ENCODE measurements at places on chromosomes 5 and 9. TPM values are rescaled to one million over a fixed set of nuclear protein-coding genes. Genes with fewer than 3 reads are reported as not detected.

- no peak for DNase-seq
Observed at GRCh38 chr9:37454238-37454637, 11.0 kb downstream of the ZBTB5 start.

GRCh38 chr5:37838152-37838932 lies 1.5 kb downstream of the GDNF start:
- DNase-seq = peak; percentile 36

LTC4S gene
- 2.9 TPM for polyA plus RNA-seq

DNA sequence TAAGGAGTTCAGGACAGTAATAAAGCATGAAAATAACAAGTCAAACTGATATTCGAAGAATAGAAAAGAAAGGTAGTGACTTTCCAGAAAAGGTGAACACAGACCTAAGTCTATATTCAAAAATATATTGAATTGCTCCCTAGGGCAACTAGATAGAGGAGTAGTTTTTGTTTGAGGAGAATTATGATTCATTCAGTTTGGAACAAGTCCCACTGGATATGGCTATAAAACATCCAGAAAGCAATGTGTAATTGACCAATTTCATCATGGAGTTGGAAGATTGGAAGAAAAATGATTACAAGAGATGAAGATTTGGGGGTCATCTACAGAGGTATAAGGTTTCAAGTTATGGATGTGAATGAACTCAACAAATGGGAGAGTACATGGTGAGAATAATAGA lies 117.5 kb upstream of the ZNF462 start:
- DNase-seq = no peak

DNA sequence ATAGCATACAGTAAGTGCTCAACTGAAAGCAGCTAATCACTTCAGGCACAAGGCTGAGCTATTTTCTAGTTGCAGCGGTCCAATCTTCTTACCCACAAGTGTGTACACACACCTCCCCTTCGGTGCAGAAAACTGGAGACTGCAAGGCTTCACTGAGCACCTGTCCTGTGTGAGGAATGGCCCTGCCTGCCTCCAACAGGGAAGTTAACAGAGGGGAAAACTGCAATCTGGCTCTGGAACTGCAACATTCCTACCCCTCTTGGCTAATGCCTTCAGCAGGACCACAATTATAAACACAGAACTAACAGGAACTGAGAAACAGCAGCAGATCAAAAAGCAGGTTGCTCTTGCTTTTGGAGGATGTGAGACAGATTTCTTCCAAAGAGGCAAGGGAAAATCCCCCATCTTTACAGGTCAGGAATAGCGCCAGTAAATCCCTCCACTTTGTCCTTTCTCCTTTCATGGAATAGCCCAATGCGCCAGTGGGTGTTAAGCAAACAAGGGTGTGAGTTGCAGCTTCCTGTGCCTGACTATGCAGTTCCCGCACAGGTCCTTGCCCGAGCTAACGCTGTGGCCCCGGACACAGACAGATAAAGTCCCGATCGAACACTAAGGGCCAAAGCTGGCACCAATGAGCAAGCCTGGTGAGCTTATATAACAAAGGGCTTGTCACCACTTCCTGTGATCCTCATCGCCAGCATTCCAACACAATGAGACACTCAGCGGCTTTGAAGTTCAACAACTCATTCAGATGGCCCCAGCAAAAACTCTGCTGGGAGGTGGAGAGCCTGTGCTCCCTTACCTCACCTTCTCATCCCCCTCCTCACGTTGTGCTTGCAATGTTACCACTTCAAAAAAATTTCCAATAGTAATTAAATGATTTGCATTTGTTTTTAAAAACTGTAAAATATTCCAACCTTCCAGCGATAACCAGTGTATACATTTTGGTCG lies 21.5 kb downstream of the SHB start:
- peak; percentile 92 for DNase-seq

DNA sequence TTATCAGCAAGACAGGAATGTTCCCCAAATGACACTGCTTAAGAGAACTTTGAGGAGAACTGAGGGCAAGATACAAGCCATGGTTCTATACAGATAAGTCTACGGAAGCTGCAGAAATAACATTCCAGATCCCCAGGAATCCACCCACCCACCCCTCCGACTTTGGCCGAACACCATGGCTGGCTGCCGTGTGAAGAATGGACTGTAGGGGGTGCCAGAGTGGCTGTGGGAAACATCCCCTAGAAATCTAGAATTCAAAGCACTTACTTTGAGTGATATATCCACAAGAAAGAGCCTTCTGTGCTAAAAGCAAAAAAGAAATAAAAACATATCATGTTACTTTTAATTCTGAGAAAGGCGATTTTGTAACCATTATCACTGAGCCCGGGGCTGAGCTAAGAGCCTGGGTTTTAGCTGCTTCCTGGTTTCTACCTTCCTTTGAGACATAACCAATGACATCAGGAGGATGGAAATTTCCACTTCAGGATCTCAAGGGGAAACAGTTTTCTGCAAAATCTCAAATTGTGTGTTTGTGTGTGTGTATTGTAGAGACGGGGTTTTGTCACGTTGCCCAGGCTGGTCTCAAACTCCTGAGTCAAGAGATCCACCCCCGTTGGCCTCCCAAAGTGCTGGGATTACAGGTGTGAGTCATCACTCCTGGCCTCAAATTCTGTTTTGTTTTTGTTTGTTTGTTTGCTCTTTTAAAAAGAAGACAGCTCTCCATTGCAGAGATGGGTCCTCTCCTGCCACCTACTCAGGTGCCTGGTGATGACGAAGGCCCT lies 36.4 kb downstream of the GGTA1 start:
- DNase-seq = no peak

All from large intestine (tissue), 12 donors.